Stimulated activated CD8-positive, alpha-beta memory T cell treated with anti-CD3 and anti-CD28 coated beads, Interleukin-15, amount 100 ng/mL, for 4 hours (primary cell): ENCODE measurements at places on chromosomes 1 and 21.

GRCh38 chr1:66696771-66697170 lies 55.5 kb upstream of the DYNLT5 start:
- no peak for DNase-seq

GRCh38 chr1:148161053-148161901 lies 9.2 kb upstream of the NBPF11 start:
- DNase-seq = no peak

- DNase-seq = no peak
These were observed 447.3 kb downstream of the PLA2G4A start for GRCh38 chr1:187275985-187276575.

- peak; percentile 40 for DNase-seq
These were observed at the start of gene HES4 for GRCh38 chr1:999725-1000356. TSS of gene HES4 (minus strand) at chr1:1000097. CDS start at chr1:999973, 124 bp downstream.

- DNase-seq = no peak
These were observed 44.4 kb downstream of the DMRTB1 start for GRCh38 chr1:53503433-53504217.

DNA sequence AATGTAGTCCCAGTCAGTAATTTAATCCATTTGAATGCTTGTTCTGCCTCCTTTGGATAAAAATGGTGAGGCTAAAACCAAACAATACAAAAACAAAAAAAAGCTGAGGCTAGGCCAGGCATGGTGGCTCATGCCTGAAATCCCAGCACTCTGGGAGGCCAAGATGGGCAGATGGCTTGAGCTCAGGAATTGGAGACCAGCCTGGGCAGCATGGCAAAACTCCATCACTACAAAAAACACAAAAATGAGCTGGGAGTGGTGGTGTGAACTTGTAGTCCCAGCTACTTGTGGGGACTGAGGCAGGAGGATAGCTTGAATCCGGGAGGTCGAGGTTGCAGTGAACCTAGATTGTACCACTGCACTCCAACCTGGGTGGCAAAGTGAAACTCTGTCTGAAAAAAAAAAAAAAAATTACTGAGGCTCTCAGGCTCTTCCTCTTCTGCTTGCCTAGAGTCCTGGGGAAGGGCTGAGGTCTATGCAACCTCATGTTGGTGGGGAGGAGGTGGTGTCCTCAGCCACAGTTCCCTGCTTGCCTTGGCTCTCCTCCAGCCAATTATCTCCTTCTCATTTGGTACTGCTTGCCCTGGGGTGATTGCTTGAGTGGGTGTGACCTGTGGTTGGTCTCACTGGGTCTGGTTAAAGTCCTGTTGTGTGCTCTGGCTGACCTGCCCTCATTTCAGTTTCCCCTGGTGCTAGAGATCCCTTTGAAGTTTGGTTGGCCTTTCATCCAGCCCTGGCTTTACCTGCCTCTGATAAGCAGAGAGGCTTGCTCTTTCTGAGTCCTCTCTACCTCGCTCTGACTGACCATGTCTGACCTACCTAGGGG lies 20.9 kb downstream of the S1PR1 start:
- no peak for DNase-seq

DNA sequence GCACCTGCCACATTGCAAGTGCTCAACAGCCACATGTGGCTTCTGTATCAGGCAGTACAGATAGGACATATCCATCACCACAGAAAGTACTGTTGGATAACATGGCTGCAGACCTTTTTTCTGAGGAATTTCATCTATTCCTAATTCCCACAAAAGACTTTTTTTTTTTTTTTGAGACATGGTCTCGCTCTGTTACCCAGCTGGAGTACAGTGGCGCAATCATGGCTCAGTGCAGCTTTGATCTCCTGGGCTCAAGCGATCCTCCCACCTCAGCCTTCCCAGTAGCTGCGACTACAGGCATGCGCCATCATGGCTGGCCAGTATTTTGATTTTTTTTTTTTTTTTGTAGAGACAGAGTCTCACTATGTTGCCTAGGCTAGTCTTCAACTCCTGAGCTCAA lies 33.3 kb downstream of the YARS1 start:
- DNase-seq = no peak

DNA sequence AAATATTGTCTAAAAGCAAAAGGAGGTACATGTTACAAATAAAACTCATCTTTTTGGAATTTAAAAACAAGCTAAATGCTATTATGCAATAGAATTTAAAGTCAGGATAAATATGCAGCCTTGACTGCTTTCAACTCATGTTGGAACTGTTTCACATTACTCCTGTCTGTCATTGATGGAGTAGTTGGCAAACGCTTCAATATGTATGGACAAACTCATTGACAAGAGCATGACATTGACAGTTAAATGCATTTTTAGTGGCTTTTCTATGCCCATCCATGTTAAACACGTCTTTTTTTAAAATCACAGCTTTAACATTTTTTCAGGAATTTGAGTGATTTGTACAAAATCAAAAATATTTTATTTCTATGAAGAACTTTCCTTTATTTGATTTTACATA lies 1560.5 kb downstream of the KCNT2 start:
- DNase-seq = no peak

- DNase-seq = no peak
These were observed 33.4 kb downstream of the QSOX1 start for GRCh38 chr1:180188091-180188506.

DNA sequence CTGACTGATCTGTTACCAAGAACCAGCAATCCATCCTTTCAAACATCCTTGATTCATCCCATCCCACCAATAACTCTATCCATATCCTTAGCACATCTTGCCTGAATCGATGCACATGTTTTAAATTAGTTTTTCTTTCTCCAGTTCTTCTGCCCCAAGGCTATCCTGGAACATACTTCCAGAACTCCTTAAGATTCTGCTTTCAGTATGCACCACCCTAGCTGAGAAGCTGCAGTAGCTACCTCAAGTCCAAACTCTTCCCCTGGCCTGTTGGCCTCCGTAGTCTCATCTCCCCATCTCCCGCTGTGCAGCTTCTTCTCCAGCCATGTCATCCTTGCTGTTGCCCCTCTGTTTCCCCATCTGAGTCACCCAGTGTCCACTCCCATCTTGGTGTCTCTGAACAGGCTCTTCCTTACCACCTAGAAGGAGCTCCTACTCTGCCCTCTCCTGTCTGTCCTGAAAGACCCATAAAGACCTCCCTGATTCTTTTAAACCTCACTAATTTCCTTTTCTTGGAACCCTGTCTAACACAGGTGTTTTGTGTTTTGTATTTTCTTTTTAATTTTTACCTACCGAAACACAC lies 108.0 kb downstream of the SGIP1 start:
- DNase-seq = no peak

GRCh38 chr1:109629372-109630030 lies 9.9 kb downstream of the AMPD2 start:
- no peak for DNase-seq

- no peak for DNase-seq
These were observed 187.5 kb downstream of the HHAT start for GRCh38 chr1:210516092-210516656.

- DNase-seq = no peak
These were observed 101.4 kb downstream of the TTLL7 start for GRCh38 chr1:83897516-83897915.

DNA sequence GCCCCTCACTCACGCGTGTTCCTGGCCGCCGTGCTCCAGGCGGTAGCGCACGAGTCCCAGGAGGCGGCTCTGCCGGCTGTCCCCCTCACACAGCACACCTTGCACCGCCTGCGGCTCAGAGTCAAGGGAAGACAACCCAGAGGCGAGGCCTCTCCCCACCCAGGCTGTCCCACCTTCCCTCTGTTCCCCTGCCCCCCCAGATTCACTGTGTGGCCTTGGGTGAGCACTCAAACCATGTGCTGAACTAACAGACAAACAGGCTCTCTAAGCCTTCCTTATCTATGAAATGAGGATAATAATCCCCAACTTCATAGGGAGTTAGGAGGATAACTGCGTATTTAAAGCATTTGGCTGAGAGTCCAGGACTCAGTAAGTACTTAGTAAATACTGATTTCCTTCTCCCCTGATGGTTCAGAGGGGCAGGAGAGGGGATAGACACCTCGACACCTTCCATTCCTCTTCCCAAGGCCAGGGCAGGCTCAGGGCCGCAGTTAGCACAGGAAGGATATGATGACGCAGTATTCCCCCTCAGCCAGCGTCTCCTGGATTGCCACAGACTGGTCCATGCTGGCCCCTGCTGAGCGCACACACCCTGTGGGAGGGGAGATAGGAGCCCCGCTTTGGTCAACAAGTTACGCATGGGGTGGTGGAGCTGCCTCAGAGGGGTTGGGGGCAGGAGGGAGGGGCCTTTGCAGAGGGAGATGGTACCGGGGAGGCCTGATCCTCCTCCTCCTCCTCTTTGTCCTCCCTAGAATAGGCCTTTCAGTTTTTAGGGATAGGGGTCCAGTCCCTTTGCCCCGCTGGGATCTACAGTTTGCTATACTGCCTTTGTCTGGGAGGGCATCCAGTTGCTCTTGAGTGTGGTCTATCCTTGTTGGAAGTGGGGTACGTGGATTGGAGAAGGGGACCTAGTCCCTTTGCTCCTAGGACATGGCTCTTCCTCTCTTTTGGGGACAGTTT lies 830 bp downstream of the INPP5B start:
- DNase-seq = no peak

DNA sequence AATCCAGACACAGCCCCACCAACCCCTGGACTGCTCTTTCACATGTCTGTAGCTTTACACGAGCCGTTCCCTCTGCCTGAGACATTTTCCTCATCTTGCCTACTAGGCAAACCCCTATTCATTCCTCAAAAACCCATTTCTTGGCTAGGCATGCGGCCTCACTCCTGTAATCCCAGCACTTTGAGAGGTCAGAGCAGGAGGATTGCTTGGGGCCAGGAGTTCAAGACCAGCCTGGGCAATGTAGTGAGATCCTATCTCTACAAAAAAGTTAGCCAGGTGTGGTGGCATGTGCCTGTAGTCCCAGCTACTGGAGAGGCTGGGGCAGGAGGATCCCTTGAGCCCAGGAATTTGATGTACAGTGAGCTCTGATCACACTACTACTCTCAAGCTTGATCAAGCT lies 5.2 kb upstream of the AUNIP start:
- DNase-seq = no peak

DNA sequence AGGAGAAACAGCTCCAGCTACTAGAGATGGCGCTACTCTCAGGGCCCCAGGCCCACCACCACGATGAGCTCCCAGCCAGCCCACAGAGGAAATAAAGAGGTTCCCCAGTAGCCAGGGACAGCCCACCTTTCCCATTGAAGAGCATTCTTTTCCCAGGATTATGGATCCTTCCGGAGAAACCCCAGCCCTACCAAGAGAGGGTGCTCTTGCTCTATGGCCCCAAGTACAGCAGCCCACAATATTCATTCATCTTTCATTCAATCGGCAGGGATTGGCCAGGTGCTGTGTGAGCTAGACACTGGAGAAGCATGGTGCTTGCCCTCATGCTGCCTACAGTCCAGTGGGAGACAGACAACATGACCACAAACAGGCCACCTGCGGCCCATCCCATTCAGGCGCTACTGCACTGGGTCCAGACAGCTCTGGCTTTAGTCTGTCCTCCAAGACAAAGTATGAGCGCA lies 29.9 kb downstream of the PMVK start:
- no peak for DNase-seq

DNA sequence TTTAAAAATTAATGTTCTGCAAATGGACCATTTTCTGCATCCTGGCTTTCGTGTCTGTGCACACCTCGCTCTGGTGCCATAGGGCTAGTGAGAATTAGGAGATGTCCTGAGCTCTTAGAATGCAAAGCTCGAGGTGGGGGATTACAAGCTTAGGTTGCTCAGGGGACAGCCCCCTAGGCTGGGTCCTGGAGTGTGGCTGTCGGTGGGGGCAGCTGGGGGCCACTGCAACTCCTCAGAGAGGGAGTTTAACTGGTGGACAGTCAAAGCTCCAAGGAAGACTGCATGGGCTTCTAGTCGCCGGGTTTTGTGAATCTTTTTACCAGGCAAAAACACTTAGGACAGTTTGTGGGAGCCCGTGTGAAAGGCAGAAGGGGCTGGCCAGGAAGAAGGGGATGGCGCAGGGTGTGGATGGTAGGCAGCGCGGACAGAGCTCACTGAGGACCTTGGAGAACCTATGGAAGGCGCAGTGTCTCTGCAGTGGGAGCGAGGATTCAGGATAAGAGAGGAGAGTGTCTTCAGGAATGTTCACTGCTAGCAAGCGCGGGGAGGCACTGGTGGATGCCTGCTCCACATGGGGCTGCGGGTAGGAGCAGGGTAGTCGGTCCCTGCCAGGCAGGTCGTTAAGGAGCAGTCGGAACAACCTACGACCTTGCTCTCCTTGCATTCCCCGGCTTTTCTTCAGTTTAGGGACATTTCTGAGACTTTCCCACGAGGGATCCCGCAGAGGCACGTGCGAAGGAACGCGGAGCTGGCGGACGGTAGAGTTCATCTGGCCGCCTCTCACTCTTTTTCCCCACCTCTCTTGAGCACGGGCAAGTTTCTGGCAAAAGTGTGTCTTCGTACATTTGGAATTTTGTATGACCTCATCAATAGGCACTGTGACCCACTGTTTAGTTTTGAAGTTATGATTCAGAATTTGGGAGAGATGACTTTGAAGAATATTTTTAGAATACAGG lies 12.9 kb upstream of the KCNE1 start:
- no peak for DNase-seq

GRCh38 chr1:26826261-26827105 lies at the start of gene ZDHHC18:
TSS of gene ZDHHC18 (plus strand) at chr1:26826688. CDS start at chr1:26826805, 117 bp downstream.
- no peak for DNase-seq

DNA sequence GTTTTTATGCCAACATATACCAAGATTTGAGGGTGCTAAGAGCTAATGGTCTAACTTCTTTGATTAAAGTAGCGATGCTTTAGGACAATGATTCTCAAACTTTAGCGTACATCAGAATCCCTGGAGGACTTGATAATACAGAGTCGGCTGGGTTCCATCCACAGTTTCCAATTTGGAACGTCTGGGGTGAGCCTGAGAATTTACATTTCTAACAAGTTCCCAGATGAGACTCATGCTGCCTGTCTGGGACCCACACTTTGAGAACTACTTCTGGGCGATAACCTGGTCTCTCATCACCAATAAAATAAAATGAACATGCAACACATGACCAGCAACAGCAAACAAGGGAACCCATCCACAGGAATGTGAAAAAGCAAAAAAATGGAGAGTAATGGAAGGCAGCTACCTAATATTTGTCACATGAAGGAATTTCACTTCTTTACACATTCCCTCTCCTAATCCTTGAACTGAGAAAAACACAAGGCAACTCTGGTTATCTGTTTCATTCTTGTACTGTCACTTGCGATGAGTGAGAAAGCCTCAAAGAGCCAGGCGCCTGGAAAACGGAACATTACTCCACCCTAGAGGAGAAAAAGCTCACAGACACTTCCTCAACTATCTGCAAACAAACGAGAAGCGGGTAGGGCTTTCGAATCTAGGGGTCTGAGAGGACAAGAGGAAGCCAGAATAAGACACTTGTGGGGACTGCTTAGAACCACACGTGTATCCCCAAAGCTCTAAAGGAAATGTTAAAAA lies 14.0 kb downstream of the HSF2BP start:
- DNase-seq = no peak
